Large intestine (tissue), 12 donors: ENCODE measurements at places on chromosomes 16 and 17. TPM values are rescaled to one million over a fixed set of nuclear protein-coding genes. Genes with fewer than 3 reads are reported as not detected.

- no peak for DNase-seq
Measured at GRCh38 chr16:73891129-73891542, 405.5 kb upstream of the PSMD7 start.

The TMC7 gene
- polyA plus RNA-seq: 7.7 TPM

- DNase-seq: no peak
Measured at GRCh38 chr16:89090182-89090630, 3.4 kb upstream of the ACSF3 start.

- no peak for DNase-seq
Measured at GRCh38 chr16:1884155-1884760, 12.3 kb upstream of the MEIOB start.

The FOXL1 gene
- 5.1 TPM for polyA plus RNA-seq

- no peak for DNase-seq
Measured at GRCh38 chr16:52022177-52022576, 524.8 kb downstream of the TOX3 start.

The CALCOCO2 gene
- 159 TPM for polyA plus RNA-seq

The KRTAP3-2 gene
- not detected for polyA plus RNA-seq

GRCh38 chr16:70696952-70697593, 11.2 kb upstream of the MTSS2 start:
- peak; percentile 93 for DNase-seq

DNA sequence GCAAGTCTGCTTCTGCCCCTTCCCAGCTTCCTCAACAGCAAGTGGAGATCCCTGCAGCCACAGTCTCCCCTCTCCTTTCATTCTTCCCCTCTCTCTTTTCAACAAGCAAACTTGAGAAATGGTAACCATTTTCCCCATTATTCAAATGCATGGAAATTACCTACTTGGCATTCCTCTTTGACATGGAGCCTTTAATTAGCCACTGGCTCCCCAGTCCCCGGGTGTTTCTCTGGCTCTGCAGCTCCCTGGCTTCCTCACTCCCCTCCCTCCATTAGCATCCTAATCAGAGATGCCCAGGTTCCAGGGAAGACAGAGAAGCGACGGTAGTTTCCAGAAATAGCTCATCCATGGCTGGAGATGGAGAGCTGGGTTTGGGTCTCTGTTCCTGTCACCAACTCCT, 116.0 kb downstream of the CCT6B start:
- DNase-seq: no peak

- no peak for DNase-seq
Measured at GRCh38 chr17:68497885-68498319, 14.3 kb upstream of the PRKAR1A start.

GRCh38 chr17:44561237-44561623, 3.9 kb downstream of the FZD2 start:
- no peak for DNase-seq

- no peak for DNase-seq
Measured at GRCh38 chr17:6857336-6857735, 25.8 kb upstream of the TEKT1 start.

GRCh38 chr17:31444026-31444425, 52.6 kb downstream of the RAB11FIP4 start:
- DNase-seq: no peak

- DNase-seq: peak; percentile 88
Measured at GRCh38 chr17:1487939-1488825, 4.3 kb downstream of the MYO1C start.

GRCh38 chr16:83899272-83899897, 470 bp downstream of the MLYCD start:
- DNase-seq: peak; percentile 74

- DNase-seq: no peak
Measured at GRCh38 chr17:948284-948852, 31.2 kb downstream of the NXN start.

The TP53TG3F gene
- not detected for polyA plus RNA-seq

DNA sequence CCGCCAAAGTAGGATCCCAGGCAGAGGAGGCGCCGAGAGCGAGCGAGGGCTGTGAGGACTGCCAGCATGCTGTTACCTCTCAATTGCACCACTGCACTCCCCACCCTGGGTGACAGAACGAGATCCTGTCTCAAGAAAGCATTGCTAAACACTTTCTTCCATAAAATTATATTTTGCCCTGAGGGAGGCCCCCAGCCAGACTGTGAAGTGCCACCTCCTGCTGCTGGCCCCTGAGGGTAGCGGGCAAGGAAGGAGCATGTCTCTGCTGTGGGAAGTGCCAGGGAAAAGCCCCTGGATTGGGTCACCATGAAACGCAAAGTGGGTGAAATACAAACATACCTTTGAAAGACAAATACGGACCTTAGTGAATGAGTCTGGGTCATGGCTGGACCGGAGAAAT, 78.0 kb upstream of the AMZ2 start:
- no peak for DNase-seq

GRCh38 chr16:49112754-49113153, 168.9 kb downstream of the CBLN1 start:
- DNase-seq: no peak

The CRYBA1 gene
- not detected for polyA plus RNA-seq

GRCh38 chr17:78977997-78978973, 1.4 kb downstream of the LGALS3BP start:
- no peak for DNase-seq

DNA sequence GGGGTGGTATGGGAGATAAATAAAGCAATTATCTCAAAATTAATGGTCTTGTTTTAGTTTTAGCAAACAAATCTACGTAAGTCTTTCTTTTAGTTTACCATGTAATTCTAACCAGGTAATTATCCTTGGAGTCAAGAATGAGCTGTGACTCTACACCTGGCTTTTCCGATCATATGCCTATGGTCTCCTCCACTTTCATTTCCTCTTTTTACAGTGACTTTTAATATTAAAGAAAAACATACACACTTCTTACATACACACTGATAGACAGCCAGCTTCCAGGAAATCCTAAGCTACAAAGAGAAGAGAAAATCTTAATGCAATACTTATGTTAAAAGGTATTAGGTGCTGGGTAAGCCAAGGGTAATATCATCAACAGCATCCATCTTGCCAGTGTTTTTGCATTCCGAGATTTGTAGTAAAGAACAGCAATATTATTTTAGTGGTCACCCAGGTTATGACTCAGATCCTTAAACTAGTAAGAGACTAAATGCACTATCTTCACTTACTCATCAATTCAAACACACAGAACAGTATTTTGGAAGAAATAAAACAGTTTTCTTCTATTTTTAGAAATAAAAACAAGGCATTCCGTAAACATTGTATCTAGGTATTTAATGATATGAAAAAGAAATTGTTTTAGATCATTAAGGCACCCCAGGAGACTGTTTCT, 4.4 kb upstream of the IRX5 start:
- DNase-seq: no peak

DNA sequence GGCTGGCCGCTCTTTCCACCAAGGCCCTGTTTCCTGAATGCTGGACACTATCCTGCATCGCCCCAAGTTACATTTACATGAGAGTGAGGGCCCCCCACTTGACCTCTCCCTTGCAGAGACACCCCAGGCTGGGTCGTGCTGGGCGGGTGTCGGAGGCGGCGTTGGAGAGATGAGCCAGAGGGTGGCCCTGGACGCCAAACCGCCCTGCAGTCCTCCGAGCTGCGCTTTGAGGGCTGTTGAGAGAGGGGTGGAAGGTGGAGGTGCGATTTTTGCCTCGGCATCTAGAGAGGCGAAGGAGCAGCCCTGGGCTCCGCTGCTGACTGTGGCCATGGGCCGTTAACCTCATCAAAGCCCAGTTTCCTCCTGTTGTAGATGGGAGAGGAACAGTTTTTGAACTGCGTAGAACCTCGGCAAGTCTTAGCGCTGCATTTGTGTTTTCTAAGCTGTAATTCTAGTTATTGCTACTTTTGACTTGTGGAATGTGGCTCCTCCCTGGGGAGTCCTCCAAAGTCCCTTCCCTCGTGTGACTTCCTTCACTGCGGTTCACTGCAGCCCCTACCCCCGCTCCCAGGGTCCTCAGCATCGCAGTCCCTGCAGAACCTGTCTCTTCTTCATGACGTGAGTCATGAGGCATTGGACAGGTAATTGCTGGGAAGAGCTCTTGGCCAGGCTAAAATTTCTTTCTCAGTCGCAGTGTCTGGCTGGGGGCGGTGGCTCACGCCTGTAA, 986 bp upstream of the ELOB start:
- DNase-seq: peak; percentile 62

GRCh38 chr16:25633549-25633948, 58.2 kb upstream of the HS3ST4 start:
- no peak for DNase-seq

The GPR179 gene
- polyA plus RNA-seq: 1.4 TPM

- no peak for DNase-seq
Measured at GRCh38 chr16:17278988-17279387, 191.8 kb downstream of the XYLT1 start.

The CES3 gene
- polyA plus RNA-seq: 16.0 TPM

DNA sequence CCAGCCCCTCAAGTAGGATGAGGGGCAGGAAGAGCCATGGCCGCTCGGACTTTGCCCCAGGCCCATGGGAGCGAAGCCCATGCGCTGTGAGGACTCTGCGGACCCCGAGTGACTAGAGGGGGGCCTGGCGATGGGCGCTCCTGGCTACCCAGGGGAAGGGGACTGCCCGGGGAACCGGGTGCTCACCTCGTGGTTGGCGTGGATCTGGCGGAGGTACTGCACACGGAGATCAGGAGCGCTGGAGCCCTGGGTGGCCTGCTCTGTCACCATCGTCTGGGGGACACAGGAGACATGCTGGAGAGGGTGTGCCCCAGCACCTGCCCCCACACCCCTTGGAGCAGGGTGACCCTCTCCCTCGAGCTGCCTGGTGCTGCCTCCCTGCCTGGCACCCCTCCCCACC, 11.0 kb downstream of the FAAP100 start:
- no peak for DNase-seq

DNA sequence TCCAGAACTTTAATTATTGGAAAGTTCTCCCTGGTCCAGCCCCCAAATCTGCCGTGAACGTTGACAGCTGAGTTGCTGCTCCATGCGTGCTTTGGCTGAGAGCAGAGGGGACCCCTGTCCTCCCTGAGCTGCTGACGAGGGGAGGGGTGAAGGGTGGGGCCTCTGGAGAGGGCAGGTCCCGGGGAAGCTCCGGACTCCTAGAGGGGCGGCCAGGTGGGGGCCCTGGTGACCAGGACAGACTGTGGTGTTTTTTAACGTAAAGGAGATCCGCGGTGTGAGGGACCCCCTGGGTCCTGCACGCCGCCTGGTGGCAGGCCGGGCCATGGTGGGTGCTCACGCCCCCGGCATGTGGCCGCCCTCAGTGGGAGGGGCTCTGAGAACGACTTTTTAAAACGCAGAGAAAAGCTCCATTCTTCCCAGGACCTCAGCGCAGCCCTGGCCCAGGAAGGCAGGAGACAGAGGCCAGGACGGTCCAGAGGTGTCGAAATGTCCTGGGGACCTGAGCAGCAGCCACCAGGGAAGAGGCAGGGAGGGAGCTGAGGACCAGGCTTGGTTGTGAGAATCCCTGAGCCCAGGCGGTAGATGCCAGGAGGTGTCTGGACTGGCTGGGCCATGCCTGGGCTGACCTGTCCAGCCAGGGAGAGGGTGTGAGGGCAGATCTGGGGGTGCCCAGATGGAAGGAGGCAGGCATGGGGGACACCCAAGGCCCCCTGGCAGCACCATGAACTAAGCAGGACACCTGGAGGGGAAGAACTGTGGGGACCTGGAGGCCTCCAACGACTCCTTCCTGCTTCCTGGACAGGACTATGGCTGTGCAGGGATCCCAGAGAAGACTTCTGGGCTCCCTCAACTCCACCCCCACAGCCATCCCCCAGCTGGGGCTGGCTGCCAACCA, at the start of gene MC1R:
Gene MC1R, plus strand, starts transcription at position 410 of the 895 bp plus-strand sequence. Its CDS starts 397 bp downstream, at position 807.
- DNase-seq: no peak

DNA sequence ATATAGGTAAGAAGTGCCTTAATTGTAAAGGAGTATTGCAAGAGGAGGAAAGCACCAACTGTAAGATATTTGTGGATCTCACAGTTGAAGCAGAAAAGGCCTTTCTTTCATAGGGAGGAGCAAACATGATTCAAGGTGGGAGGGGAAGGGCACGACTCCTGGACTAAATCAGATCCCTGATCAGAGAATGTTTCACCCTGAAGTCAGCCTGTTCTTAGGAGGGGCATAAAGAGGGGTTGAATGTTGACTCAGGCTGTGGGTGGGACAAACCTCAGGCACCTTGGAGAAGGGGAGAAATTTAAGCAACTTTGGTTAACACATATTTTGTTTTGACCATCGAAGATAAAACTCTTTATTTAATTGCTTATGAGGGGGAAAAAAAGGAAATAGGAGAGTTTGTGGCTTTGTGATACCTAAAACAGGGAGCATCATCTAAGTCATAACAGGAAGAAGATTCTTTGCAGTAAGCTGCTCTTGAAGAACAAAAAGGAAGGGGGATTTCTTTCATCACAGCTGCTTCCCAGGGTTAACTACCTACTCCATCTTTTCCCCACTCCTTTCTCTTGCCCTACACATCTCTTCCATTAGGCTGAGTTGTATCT, 158.6 kb upstream of the ZNF267 start:
- DNase-seq: no peak

GRCh38 chr17:80704894-80705293, 160.3 kb downstream of the RPTOR start:
- no peak for DNase-seq

The ALDH3A2 gene
- 85.0 TPM for polyA plus RNA-seq

DNA sequence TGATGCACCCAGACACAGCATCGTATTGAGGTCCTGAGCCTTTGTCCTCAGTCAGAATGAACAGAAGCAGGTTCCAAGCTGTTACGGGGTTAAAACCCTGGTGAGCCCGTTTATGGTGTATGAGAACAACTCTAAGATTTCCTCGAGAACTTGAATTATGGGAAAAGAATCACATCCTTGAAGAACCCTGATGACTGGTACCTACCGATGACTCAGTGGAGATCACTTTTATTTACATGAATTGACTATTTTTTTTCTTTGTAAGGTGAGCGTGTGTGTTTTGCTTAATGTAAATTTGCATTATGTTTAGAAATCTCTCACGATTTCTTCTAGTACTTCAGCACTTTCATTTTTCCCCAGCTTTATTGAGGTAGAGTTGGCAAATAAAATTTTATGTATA, 3.3 kb upstream of the KRTAP4-4 start:
- DNase-seq: no peak

DNA sequence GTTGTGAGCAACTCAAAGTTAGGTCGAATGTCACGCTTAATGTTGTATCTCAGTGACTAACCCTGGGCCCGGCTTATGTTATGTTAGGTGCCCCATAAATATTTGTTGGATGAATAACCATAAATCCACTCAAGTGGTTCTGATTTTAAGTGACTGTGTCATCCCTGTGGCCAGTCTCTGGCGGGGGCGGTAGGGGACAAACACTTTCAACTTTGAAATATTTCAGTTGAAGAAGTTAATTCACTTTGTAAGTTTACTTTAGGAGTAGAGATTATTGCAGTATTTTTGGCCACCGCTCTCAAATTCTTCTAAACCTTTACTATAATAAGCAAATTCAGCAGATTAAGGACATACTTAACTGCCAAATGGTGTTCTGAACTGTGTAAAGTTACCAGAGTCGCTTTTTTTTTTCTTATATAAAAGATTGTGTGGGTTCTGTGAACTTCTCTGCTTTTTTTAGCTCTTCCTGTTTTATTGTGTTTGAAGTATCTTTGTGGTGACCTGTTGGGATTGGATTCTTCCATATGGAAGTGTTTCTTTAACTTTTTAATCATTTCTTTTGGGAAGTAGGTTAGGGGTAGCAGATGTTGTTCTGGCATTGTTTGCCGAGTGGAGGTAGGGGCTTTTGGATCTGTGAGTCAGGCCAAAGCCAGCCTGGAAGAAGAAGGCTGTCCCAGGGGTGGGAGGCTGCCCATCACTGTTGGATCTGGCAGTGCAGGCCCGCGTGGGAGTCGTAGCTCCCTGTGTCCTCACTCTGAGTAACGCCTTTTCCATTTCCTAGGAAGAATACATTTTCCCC, 61.4 kb upstream of the TBX2 start:
- DNase-seq: no peak
